ENCODE measurements at places on chromosomes 7 and 10.

DNA sequence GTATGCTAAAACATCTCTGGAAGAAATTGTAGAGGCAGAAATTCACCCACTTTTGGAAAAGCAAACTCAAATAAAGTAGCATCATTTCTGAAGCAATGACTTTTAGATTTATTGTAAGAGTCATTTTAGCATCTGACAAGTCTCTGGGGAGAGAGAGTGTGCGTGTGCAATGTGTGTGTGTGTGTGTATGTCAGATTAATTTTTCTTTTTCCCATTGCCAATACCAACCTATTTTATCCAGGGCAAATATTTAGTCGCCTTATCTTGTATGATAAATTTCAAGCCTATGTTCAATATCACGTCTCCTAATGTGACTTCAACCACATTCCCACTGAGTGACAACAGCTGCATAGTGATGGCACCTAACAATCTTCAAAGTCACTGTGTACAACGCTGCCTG is 101.7 kb downstream of the NEBL start:
- DNase-seq = no peak

GRCh38 chr10:427761-428519 is 261.5 kb downstream of the DIP2C start:
- DNase-seq = no peak

GRCh38 chr7:149102666-149103065 is 12.1 kb upstream of the ZNF786 start:
- no peak for DNase-seq

- DNase-seq = no peak
These were observed 2.8 kb upstream of the NUB1 start for GRCh38 chr7:151338809-151339208.

DNA sequence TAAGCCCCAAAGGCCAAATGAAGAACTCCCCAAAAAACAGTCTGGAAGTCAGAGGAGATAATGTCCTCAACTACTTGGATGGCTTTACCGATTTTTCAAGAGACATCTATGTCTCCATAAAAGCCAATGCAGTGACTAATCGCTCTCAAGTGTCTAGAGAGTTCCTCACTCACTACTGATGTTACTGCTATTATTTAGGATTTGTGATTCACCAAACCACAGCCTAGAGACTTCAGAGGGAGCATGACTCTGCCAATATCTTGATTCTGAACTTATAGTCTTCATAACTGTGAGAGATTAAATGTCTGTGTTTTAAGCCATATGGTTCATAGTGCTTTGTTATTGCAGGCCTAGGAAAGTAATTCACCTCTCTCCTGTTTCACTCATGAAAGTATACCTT is 160.2 kb downstream of the IPMK start:
- no peak for DNase-seq

DNA sequence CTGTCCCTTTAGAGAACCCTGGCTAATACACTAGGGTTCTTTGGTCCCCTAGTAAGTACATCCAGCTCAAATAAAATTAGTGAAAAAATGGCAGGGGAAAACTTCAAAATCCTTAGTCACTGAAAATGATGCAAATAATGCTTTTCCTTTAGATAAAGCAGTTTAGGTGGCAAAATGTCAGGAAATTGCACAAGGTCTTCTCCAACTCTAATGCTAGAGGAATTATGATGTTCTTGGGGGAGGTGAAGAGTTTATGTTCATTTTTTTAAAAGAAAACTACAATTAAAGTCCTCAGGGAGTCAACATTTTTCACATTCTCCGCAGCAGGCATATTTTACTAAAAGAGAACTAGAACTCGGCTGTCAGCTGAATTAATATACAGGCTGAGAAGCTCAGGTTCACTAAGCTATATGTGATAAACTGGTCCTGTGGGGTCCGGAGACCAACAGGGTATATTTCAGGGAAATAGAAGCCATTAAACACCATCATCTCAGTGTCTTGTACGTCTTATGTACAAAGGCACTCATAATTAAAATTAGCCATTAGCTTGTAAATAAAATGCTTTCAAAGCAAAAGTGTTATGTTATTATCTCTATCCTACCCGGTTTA is 1164.7 kb upstream of the AUTS2 start:
- no peak for DNase-seq

GRCh38 chr7:33251301-33251700 is 121.9 kb downstream of the BBS9 start:
- no peak for DNase-seq

GRCh38 chr7:44973610-44974401 is 5.0 kb downstream of the MYO1G start:
- DNase-seq = no peak

GRCh38 chr10:67112765-67113164 is 186.9 kb downstream of the LRRTM3 start:
- no peak for DNase-seq

DNA sequence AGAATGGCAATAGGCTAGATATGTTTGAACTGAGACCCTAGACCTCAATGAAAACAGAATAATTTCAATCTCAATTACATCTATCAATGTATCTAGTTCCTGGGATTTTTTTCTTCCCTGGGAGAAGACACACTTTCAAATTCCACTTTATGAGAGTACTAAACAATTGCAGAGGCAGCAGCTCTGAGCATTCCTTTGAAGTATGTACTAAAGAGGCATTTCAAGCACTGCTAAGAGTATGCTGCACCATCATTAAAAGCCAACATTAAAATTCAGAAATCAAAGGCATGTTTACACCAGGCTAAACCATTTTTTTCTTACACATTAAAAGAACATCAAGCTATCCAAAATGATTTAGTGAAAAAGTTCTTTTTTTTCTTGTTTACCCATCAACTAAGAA is 297.9 kb upstream of the CACNA2D1 start:
- no peak for DNase-seq

GRCh38 chr7:142488036-142488633 is 230.3 kb upstream of the PRSS58 start:
- DNase-seq = no peak

GRCh38 chr7:105622106-105622731 is 40.9 kb upstream of the EFCAB10 start:
- DNase-seq = no peak

DNA sequence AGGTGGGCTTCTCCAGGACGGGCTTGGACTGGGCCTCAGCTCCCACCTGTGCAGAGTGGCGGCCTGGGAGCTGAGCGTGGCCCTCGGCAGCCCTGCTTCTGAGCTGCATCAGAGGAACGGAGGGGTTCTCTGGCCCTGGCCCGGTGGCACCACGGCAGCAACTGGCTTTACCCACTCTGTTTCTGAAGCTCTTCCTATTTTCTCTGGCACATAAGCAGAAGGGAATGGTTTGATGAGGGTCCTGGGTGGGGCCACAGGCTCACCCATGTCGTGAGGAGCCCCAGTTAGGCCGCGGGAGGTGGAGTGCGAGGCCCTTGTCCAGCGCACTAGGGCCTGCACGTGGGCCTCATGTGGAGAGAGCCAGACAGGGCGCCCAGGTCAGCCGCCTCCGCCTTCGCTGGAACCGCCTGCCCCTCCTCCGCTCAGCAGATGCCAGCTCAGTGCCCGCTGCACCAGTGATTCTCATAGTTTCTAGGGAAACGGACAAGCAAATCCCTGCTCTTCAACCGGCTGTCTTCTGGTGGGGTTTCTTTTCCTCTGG is 284.0 kb downstream of the CELF2 start:
- no peak for DNase-seq

DNA sequence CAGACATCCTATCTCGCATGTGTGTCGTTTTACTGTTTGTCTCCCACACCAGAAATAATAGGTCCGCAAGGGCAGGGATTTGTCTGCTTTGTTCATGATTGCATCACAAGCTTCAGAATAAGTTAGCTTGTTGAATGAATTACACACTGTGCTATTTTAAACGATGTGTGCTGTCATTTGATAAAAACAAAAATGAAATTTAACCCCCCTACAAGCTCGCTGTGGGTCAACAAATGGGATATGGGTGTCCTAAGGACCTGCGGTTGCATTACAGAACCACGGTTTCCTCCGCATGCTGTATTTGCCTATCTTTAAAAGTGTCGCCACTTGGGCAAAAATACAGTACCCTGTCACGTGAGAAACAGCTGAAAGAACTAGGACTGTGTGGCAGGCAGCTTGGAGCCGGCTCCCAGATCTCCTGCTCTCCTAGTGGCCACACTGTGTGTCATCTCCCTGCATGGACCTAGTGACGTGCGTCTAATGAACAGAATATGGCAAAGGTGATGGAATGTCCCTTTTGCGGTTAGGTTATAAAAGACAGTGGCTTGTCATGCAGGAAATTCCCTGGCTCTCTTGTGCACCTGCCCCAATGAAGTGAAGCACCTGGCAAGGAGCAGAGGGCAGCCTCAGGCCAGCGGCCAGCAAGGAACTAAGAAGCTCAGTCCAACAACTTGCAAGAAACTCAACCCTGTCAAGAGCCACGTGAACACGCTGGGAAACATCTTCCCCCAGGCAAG is 32.9 kb upstream of the CRYGN start:
- no peak for DNase-seq

DNA sequence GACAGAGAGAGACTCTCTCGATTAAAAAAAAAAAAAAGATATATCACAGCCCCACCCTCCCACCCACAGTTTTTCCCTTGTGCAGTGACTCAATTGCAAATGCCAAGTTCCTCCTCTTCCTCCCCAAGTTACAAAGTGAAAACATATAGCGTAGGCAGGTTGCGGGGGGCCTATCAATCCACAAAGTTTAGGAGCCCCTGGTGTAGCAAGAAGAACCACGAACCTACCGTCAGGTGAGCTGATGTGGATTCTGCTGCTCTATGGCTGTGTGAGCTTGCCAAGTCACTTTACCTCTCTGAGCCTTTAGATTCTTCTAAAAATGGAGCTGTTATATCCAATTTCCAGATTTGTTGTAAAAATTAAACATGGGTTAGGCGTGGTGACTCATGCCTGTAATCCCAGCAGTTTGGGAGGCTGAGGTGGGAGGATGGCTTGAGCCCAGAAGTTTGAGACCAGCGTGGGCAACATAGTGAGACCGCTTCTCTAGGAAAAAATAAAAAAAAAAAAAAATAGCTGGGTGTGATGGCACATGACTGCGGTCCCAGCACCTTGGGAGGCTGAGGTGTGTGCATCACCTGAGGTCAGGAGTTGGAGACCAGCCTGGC is 8.2 kb upstream of the RHBDD2 start:
- DNase-seq = no peak

GRCh38 chr10:12972146-12972545 is 29.4 kb downstream of the CCDC3 start:
- no peak for DNase-seq

GRCh38 chr7:127162366-127162765 is 90.4 kb downstream of the GRM8 start:
- no peak for DNase-seq

DNA sequence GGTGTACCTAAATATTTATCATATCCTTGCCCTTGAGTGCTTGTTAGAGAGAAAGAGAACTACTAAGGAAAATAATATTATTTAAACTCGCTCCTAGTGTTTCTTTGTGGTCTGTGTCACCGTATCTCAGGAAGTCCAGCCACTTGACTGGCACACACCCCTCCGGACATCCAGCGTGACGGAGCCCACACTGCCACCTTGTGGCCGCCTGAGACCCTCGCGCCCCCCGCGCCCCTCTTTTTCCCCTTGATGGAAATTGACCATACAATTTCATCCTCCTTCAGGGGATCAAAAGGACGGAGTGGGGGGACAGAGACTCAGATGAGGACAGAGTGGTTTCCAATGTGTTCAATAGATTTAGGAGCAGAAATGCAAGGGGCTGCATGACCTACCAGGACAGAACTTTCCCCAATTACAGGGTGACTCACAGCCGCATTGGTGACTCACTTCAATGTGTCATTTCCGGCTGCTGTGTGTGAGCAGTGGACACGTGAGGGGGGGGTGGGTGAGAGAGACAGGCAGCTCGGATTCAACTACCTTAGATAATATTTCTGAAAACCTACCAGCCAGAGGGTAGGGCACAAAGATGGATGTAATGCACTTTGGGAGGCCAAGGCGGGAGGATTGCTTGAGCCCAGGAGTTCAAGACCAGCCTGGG is 11.4 kb downstream of the SERPINE1 start:
- no peak for DNase-seq

- DNase-seq = no peak
These were observed 32.1 kb downstream of the PLAC9 start for GRCh38 chr10:80164596-80164995.

DNA sequence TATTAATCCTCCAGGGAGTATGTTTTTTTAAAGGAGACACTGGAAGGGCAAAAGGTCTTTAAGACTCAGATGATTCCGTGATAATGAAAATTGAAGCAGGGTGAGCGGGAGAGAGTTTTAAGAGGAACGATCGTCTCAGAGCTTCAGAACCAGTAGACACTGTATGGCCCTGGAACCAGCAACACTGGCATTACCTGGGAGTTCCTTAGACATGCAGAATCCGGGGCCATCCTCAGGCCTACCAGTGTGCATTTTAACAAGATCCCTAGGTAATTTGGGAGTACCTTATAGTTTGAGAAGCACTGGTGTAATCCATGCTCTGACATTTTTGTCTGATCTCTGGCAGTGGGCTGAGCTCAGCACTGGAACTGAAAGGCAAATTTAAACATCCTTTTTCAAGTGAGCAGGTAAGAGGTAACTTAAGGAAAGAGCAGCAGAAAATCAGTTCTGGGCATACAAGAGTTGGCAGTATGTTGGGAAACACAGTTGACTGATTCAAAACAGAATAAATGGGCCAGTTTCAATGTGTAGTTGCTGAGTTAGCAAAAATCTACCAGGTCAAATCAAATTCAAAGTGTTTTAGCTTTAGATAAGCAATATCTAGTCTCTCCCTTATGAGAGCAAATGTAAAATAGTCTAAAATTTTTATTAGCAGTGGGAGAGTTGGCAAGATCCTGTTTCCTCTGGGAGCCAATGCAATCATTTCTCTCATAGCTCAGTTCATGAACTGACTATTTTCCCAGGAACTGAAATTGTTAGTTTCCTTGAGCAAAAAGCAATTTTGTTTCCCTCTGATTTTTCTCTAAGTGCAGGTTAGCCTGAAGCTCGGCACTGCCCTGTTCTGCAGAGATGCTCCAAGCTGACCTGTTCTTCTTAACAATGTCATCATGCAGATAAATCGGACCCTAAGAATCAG is 97.2 kb upstream of the ELMO1 start:
- DNase-seq = no peak

GRCh38 chr7:96669812-96670211 is 39.8 kb downstream of the SEM1 start:
- DNase-seq = no peak

- DNase-seq = no peak
These were observed 52.0 kb upstream of the PRSS1 start for GRCh38 chr7:142697270-142697669.

- DNase-seq = no peak
These were observed 144.4 kb upstream of the CELF2 start for GRCh38 chr10:10873289-10873688.

DNA sequence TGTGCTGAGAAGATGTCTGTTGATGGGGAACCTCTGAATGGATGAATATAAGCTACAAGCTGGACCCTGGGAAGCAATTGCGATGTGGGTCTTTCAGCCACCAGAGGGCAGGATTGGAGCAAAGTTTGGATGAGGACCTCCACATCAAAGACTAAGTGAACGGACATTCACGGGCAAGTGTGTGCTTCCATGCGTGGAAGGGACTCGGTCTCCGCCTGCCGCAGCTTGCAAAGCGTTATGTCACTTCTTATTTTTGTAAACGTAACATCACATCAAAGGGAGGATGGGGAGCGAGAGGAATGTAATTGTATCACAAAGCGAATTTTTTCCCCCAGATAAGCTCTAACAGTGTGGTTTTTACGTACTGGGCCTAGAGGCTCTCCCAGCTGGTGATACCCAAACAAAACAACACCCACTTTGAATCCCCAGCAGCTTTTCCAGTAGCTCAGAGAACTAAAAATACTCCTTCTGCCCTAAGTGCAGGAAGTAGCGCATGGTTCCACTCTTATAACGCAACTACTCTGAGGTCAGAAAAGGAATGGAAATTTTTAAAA is 65.0 kb downstream of the VWA2 start:
- DNase-seq = peak; percentile 71

GRCh38 chr7:50470250-50471163 is 20.4 kb upstream of the FIGNL1 start:
- DNase-seq = no peak

Data from iPS DF 6.9 (cell line).